ENCODE measurements at places on chromosomes 11 and 22. TPM values are rescaled to one million over a fixed set of nuclear protein-coding genes. Genes with fewer than 3 reads are reported as not detected.

The RAB3IL1 gene
- polyA plus RNA-seq = 8.3 TPM

The MS4A7 gene
- not detected for polyA plus RNA-seq

The LRRC56 gene
- polyA plus RNA-seq = 3.4 TPM

The SCGB1A1 gene
- polyA plus RNA-seq = not detected

The SCARF2 gene
- 38.0 TPM for polyA plus RNA-seq

The CDCA5 gene
- polyA plus RNA-seq = 14.2 TPM

The ANKK1 gene
- polyA plus RNA-seq = not detected

The DDI1 gene
- polyA plus RNA-seq = 2.8 TPM

The RASSF7 gene
- 66.7 TPM for polyA plus RNA-seq

The TIMM8B gene
- 149 TPM for polyA plus RNA-seq

DNA sequence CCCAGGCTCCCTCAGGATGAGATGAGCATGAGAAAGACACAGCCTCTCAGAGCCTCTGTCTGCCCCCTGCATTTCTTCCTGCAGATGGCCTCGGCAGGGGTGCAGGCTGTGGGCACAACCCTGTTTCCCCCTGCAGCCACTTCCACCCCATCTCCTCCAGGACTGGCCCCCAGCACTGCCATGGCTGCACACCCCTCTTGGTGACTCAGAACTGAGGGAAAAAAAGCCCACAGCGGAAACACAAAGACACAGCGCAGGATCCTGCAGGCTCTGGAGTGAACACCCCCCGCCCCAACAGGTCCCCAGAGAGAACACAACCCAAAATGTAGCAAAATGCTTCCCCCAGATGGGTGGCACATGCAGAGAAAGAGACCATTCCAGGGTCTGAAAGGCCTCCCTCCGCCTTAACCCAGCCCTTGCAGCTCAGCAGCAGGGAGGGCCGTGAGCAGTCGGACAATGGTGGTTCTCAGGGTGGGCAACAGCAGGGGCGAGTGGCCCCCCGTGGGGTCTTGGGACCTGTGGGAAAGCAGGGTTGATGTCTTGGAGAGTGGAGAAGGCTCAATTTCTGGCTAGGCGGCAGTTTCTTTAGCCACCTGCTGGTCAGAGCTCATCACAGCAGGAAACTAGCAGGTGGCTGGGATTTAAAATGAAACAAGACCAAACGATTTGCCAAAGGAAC lies 8.0 kb downstream of the TUBGCP6 start:
- peaks cover 5% of the 10 kb centered on the region for H3K4me1 ChIP-seq
- H3K27me3 ChIP-seq = no peaks in the 10 kb centered on the region
- no peak overlapping the region for H3K4me3 ChIP-seq
- no peak overlapping the region for H3K27ac ChIP-seq

DNA sequence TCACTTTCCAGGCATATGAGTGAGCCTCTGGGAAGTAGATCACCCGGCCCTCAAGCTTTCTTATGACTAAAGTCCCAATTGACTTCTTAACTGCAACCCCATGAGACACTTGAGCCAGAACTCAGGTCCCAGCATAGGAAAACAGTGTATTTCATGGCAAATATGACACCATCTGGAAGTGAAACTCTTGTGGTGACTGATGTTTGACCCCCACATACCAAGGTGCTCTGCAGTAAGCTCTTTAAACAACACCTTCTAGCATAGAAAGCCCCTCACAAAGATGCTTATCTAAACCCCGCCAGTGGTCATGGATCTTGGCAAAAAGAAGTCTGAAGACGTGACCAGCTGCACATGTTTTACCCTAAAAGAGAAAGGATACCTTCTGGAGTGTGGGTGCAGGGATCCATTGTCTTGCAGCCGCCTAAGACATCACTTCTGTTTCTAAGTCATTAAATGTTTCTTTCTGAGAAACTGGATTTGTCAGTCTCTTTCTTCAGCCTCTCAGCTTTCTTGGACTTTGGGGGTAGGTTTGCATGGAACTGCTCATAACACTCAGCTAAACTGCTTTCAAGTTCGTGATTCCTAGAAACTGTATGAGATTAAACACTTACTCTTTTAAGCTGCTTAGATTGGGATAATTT lies 7.4 kb upstream of the PELI3 start:
- no peak for DNase-seq
- no peaks in the 10 kb centered on the region for H3K4me1 ChIP-seq
- no peaks in the 10 kb centered on the region for H3K27me3 ChIP-seq

DNA sequence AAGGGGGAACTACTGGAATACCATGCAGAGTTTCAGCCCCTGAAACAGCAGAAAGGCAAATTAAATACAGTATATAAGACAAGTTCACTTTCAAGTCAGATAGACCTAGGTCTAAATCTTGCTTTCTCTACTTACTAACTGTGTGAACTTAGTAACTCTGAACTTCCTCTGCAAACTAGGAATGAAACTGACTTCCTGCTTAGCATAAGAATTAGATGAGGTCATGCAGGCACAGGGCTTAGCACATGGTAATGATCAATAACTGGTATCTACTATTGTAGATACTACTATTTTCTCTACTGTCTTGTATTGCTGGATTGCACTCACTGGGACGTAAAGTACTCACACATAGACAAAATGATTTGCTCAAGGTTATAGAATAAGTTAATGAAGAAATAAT lies 51.5 kb upstream of the MTNR1B start:
- no peak overlapping the region for H3K4me3 ChIP-seq
- no peaks in the 10 kb centered on the region for H3K36me3 ChIP-seq
- DNase-seq = no peak

- H3K4me1 ChIP-seq = no peaks in the 10 kb centered on the region
- H3K27ac ChIP-seq = no peak overlapping the region
- DNase-seq = no peak
- no peaks in the 10 kb centered on the region for H3K36me3 ChIP-seq
- H3K27me3 ChIP-seq = no peaks in the 10 kb centered on the region
Observed at GRCh38 chr11:3659595-3660515, 11.3 kb downstream of the CHRNA10 start.

GRCh38 chr22:24500277-24500820 lies 5.2 kb downstream of the UPB1 start:
- no peaks in the 10 kb centered on the region for H3K36me3 ChIP-seq
- H3K27me3 ChIP-seq = no peaks in the 10 kb centered on the region
- peaks cover 26% of the 10 kb centered on the region for H3K4me1 ChIP-seq
- H3K4me3 ChIP-seq = no peak overlapping the region

DNA sequence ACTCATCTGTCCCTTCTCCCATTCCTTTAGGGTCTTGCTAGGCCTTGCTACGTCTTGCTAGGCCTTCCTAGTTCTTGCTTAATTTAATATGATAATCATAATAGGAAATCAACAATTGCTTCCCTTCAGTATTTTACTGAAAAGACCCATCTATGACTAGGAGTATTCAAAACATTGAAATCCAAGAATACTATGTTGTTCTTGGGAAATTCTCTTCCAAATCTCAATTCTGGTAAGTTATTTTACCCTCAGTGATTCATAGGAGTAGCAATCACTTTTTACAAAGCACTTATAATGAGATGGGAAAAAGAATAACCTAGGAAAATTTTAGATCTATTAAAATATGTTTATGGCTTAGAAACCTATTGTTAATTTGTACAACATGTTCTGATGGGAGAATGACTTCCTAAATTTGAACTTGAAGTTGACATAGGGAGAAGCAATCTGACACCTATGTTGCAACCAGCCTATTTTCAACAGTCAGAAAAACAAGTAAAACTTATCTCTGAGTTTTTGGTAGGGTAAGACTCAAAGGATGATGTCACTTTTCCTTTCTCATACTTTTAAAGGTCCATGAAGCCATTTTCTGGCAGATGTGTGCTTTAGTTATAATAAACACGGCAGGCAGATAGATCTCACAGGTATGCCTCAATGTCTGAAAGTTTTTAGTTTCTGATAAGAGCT lies 29.5 kb upstream of the HIPK3 start:
- no peaks in the 10 kb centered on the region for H3K36me3 ChIP-seq
- no peaks in the 10 kb centered on the region for H3K4me1 ChIP-seq
- H3K27ac ChIP-seq = no peak overlapping the region
- H3K27me3 ChIP-seq = no peaks in the 10 kb centered on the region
- no peak overlapping the region for H3K4me3 ChIP-seq

DNA sequence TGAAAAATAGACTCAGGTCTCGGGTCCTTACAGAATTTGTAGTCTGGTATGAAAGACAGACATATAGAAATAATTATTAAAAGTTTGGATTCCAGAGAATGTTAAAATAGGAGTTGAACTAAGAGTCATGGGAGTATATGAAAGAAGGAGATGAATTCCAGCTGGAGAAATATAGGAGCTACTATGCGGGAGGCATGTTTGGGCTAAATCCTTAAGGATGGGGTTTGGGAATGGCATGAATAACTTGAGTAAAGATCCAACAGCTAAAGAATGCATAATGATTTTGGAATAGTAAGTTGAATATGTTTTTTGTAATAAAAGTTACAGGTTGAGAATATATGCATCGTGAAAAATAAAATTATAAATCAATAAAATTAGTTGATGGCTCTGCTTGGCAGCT lies 129.4 kb upstream of the SLC5A12 start:
- no peaks in the 10 kb centered on the region for H3K36me3 ChIP-seq
- H3K4me1 ChIP-seq = no peaks in the 10 kb centered on the region
- no peak for DNase-seq

GRCh38 chr22:22955276-22955798 lies 67.7 kb downstream of the IGLL5 start:
- no peaks in the 10 kb centered on the region for H3K27me3 ChIP-seq
- no peak for DNase-seq
- no peak overlapping the region for H3K27ac ChIP-seq
- no peaks in the 10 kb centered on the region for H3K4me1 ChIP-seq
- no peak overlapping the region for H3K4me3 ChIP-seq

- no peak overlapping the region for H3K27ac ChIP-seq
- H3K36me3 ChIP-seq = no peaks in the 10 kb centered on the region
- no peak overlapping the region for H3K4me3 ChIP-seq
- DNase-seq = no peak
Observed at GRCh38 chr11:35967042-35967441, 23.2 kb downstream of the LDLRAD3 start.

GRCh38 chr11:18010977-18011586 lies 1.8 kb downstream of the SERGEF start:
- no peaks in the 10 kb centered on the region for H3K4me1 ChIP-seq
- no peaks in the 10 kb centered on the region for H3K36me3 ChIP-seq
- no peaks in the 10 kb centered on the region for H3K27me3 ChIP-seq

DNA sequence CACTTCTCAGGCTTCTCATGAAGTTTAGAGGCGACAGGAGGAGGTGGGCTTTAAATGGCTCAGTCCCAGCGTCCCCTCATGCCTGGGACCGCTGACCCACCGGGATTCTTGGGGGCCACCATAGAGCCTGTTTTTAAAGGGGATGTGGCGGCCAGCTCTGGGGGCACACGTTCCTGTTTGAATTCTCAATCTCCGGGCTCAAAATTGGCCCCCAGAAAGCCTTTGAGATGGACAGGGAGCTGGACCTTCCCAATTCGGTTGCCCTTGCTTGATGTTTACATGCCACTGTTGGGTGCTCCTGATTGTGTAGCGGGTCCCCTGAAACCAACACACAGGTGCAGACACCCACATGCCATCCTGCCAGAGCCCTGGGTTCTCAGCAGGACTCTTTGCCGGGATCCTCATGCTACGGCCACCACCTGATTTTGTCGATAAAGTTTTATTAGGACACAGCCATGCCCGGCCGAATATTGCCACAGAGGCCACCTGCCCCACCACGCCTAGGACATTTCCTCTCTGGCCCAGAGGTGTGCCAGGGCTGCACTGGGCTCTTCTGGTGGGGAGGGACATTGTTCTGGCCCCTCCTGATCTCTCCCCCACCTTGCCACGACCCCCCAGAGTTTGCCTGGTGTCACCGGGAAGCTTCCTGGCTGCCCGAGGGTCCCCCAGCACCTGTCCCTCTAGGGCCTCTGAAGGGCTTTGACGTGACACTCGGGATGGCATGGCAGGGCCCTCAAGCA lies 71.6 kb downstream of the KCNQ1 start:
- H3K4me3 ChIP-seq = no peak overlapping the region
- no peak for DNase-seq
- peaks cover 13% of the 10 kb centered on the region for H3K27me3 ChIP-seq
- peaks cover 5% of the 10 kb centered on the region for H3K4me1 ChIP-seq

- no peaks in the 10 kb centered on the region for H3K36me3 ChIP-seq
- H3K4me1 ChIP-seq = no peaks in the 10 kb centered on the region
- DNase-seq = no peak
- no peaks in the 10 kb centered on the region for H3K27me3 ChIP-seq
Observed at GRCh38 chr11:86230179-86230804, 14.3 kb upstream of the EED start.

GRCh38 chr11:119686177-119686882 lies 42.7 kb downstream of the NECTIN1 start:
- H3K27ac ChIP-seq = no peak overlapping the region
- no peak for DNase-seq
- H3K4me3 ChIP-seq = no peak overlapping the region
- no peaks in the 10 kb centered on the region for H3K27me3 ChIP-seq
- H3K36me3 ChIP-seq = no peaks in the 10 kb centered on the region
- H3K4me1 ChIP-seq = peaks cover 16% of the 10 kb centered on the region

GRCh38 chr22:48253136-48253535 lies 1490.7 kb downstream of the TBC1D22A start:
- no peak overlapping the region for H3K4me3 ChIP-seq
- no peaks in the 10 kb centered on the region for H3K36me3 ChIP-seq
- DNase-seq = no peak
- no peaks in the 10 kb centered on the region for H3K27me3 ChIP-seq

- H3K4me3 ChIP-seq = no peak overlapping the region
- DNase-seq = no peak
- no peak overlapping the region for H3K27ac ChIP-seq
Observed at GRCh38 chr11:17744151-17744940, 9.8 kb downstream of the KCNC1 start.

- DNase-seq = peak; percentile 25
- H3K27ac ChIP-seq = no peak overlapping the region
- no peaks in the 10 kb centered on the region for H3K4me1 ChIP-seq
- H3K27me3 ChIP-seq = no peaks in the 10 kb centered on the region
Observed at GRCh38 chr11:18765554-18765953, 26.0 kb downstream of the PTPN5 start.

GRCh38 chr11:65214212-65214845 lies 32.6 kb downstream of the CAPN1 start:
- H3K36me3 ChIP-seq = peaks cover 18% of the 10 kb centered on the region
- H3K4me3 ChIP-seq = no peak overlapping the region
- no peaks in the 10 kb centered on the region for H3K27me3 ChIP-seq
- no peak for DNase-seq
- peaks cover 10% of the 10 kb centered on the region for H3K4me1 ChIP-seq

- peak; percentile 67 for DNase-seq
- no peak overlapping the region for H3K4me3 ChIP-seq
- no peaks in the 10 kb centered on the region for H3K4me1 ChIP-seq
- no peaks in the 10 kb centered on the region for H3K36me3 ChIP-seq
- H3K27me3 ChIP-seq = no peaks in the 10 kb centered on the region
Observed at GRCh38 chr11:71420455-71421241, 27.5 kb downstream of the DHCR7 start.
